ENCODE measurements at places on chromosomes 5 and 9.

- DNase-seq, result no peak
These were observed 324.7 kb downstream of the TLE4 start for GRCh38 chr9:79896390-79896980.

- DNase-seq, result no peak
These were observed 108.6 kb upstream of the PPP1R2B start for GRCh38 chr5:156741516-156741915.

DNA sequence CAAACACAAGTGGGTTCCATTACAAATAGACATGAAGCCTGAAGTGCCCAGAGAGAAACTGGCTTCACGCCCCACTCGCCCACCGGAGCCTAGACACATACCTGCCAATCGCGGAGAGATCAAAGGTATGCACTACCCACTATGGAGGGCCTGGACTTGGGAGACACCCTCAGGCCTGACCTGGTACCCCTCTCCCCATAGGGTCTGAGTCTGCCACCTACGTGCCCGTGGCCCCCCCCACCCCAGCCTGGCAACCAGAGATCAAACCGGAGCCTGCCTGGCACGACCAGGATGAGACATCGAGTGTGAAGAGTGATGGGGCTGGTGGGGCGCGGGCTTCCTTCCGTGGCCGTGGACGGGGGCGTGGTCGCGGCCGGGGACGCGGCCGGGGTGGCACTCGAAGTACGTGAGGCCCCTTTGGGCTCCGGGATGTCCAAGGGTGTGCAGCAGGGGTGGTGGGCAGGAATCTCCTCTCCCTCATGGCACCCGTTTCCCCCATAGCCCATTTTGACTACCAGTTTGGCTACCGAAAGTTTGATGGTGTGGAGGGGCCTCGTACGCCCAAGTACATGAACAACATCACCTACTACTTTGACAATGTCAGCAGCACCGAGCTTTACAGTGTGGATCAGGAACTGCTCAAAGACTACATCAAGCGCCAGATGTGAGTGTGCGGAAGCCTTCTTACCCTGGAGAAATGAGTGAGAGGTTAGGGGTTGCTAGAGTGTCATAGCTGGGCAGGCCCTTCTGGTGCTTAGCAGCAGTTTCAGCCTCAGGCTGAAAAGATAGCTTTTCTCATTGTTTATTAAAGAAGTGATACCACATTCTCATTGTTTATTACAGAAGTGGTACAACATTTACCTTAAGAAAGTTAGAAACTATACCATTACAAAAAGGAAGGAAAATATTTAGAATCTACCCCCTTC lies 38.7 kb downstream of the LARP1 start:
- no peak for DNase-seq

- DNase-seq, result no peak
These were observed 5.2 kb downstream of the GRAMD2B start for GRCh38 chr5:126428421-126428820.
